ENCODE measurements at places on chromosomes 16 and 17.

DNA sequence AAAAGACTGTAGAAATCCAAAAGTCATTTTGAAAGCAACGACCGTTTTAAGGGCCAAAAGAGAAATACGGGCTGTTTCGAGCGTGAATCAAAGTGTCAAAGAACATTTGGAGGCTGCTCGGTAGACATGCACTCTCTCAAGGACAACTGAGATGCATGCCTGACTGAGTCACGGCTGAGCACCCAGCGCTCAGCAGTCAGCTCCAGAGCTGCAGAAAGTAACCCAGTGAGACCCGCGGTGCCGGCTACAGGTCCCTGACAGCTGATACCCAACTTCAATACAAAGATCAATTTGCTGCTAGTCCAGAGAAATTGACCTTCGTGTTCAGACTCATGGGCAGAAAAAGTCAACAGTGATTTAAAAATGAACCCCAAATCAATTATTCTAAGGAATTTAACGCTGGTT lies 214.9 kb downstream of the STX8 start:
- DNase-seq: no peak

DNA sequence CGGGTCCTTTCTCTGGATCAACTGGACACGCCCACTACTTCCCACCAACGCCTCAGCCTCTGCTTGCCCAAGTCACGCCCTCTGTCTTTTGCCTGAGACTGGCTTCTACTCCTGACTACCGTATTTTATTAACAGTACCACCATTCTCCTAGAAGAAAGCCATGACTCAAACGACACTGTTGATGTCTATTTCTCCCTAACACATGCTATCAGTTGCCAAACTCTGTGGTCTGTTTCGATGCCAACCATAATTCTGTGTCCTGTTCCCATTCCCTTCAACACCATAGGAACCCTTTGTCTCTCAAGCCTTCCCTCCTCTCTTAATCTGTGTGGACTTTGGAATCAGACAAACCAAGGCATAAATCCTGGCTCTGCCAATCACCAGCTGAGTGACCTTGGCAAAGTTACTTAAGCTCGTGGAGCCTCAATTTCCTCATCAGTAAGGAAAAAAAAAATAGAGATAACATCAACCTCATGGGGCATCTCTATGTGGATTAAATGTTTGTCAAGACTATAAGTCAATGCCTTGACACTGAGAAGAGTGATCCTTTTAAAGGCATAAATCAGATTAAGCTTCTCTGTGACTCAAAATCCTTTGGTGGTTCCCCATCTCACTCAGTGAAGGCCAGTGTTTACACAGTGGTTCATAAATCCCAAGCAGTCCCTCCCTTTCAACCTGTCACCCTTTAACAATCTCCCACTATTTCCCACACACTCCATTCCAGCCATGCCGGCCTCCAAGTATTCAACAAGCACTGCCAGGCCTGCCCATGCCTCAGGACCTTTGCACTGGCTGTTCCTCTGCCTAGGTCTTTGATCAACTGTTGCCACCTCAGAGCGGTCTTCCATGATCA lies 45.6 kb downstream of the ERN1 start:
- DNase-seq: no peak

DNA sequence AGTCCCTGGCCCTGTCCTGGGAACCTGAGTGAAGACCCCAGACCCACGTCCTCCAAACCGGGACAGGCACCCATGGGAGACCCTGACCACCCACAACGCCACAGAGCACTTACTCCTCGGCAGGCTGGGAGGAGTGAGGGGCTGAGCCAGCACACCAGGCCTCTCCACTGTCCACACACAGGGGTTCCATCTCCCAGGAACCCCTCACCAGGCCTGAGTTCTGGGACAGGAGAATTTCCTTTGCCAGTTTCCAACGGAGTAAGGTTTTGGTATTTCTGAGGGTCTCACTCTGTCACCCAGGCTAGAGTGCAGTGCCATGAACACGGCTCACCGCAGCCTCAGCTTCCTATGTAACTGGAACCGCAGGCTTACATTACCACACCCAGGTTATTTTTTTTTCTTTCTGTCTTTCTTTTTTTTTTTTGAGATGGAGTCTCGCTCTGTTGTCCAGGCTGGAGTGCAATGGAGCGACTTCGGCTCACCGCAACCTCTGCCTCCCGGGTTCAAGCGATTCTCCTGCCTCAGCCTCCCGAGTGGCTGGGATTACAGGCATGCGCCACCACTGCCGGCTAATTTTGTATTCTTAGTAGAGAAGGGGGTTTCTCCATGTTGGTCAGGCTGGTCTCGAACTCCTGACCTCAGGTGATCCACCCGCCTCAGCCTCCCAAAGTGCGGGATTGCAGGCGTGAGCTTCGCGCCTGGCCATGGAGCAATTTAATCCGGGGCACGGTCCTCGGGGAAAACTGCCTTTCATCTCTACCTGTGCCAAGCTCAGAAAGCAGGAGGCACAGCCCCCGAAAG lies 1.6 kb downstream of the PGAP6 start:
- no peak for DNase-seq

DNA sequence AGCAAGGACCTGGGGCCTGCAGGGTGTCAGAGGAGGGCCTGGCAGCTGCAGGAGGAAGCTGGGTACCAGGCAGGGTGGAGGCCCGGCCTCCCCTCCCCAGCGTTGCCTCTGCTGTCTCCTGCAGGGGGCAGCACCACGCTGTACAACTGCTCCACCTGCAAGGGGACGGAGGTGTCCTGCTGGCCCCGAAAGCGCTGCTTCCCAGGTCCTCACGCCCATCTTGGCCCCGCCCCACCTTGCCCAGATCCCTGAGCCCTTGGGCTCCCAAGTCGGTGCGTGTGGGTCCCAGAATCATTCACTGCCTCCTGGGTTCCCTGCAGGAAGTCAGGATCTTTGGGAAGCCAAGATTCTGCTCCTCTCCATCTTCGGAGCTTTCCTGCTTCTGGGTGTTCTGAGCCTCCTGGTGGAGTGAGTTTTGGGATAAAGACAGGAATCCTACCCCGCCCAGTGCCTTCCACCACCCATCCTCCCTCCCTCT lies 1.2 kb downstream of the TMEM95 start:
- DNase-seq: peak; percentile 76

- DNase-seq: no peak
Measured at GRCh38 chr17:2687074-2687418, 24.5 kb downstream of the CLUH start.

GRCh38 chr17:64692187-64692586 lies 30.1 kb upstream of the SMURF2 start:
- DNase-seq: no peak

DNA sequence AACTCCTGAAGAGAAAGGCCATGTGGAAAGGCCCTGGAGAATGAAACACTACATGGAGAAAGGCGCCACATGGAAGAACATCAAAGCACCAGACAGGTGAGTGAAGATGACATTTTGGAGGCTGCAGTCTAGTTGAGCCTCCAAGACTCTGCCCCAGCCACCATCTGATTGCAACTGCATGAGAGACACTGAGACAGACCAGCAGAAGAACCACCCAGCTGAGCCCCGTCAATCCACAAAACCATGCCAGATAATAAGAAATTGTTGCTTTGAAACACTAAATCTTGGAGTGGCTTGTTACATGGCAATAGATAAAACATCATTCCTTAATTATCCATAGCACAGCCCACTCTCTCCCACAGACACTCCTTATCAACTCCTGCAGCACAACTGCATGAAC lies 4.8 kb downstream of the GAS7 start:
- no peak for DNase-seq

DNA sequence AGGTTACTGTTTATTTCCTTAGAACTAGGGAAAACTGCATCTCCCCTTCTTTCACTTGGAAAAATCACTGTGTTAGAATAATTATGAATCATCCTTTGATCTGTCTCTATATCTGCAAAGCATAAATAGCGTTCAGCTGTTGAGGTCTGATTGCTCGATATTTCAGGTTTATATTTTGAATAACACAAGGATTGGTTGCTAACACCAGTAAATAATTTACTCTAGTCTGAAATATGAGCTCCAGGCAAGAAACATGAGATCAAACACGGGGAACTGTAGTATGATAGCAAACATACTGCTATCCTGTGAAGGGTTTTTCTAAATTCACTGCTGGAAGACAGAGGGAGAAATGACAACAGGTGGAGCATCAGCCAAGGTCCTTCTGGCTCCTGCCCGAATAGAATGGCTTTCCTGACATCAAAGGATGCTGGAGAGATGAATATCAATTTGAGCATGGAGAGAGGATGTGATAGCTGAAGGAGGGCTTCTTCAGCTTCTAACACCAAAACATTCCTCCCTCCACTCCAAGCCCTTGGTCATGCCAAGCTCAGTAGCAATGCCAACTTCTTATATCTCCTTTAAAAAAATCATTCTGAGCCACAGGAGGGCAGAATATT lies 450.3 kb downstream of the SHISA9 start:
- DNase-seq: no peak

DNA sequence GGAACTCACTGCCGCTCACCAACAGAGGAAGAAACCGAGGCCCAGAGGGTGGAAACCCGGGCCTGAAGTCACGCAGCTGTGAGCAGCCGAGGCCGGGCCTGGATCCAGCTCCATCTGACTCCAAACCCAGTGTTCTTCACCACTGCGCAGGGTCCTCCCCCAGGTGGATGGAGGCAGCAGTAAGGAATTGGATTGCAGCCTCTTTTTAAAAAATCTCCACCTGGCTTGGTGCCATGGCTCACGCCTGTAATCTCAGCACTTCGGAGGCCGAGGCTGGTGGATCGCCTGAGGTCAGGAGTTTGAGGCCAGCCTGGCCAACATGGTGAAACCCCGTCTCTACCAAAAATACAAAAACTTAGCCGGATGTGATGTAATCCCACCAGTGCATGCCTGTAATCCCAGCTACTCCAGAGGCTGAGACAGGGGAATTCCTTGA lies 177.2 kb downstream of the FOXL1 start:
- DNase-seq: no peak

- DNase-seq: no peak
Measured at GRCh38 chr16:12590963-12591362, 212.7 kb downstream of the CPPED1 start.

DNA sequence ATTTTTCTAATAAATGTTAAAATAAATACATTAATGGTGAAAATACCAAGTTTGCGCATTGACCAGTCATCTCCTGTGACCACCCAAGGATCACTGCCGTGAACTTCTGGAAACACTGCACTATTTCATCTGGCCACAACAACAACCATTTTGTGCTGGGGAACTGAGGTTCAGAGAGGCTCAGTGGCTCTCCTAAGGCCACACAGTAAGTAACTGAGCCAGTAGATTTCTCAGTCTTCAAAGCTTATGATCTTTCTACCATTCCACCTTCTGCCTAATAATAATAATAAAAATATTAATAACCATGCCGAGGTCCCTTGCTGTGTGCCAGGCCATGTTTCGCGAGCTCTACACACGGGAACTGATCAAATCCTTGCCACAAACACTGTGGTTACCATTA lies 182.0 kb downstream of the IRF8 start:
- no peak for DNase-seq

DNA sequence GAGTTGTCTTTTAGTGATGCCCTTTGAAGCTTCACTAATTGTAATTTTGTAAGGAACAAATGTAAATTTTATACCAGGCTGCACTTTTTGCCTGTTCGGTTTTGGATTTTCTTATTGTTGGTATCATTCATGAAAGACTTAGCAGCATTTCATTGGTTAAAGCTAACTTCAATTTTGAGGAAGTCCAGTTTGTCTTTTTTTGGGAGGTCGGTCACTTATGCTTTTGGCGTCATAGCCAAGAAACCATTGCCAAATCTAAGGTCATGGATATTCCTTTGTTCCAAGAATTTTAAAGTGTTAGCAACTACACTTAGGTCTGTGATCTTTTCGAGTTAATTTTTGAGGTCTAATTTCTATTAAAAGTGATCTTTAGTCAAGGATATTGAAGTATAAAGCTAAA lies 77.1 kb downstream of the PRKCA start:
- DNase-seq: no peak

DNA sequence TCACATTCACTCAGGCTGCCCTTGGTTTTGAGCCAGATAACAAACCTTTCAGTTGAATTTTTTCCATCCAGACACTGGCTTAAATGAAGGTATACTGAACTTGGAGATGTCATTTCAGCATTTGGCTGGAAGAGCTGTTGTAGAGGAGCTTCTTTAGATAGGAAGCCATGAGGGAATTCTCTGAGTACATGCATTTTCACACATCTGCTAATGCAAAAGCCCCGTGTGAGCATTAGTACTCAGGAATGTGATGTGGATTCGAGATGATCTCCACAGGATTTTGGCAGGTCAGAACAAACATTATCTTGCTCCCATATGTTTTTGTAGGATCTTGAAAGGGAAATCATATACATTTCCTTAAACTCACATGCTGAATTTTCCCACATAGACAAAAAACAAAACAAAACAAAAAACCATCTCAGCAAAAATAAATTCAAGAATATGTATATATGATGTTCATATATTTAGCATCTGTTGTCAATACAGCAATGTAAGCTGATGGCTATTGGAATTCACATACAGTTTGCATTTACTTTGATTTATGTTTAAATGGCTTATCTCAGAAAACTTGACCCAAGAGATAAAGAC lies 277.2 kb upstream of the TBX2 start:
- DNase-seq: no peak

DNA sequence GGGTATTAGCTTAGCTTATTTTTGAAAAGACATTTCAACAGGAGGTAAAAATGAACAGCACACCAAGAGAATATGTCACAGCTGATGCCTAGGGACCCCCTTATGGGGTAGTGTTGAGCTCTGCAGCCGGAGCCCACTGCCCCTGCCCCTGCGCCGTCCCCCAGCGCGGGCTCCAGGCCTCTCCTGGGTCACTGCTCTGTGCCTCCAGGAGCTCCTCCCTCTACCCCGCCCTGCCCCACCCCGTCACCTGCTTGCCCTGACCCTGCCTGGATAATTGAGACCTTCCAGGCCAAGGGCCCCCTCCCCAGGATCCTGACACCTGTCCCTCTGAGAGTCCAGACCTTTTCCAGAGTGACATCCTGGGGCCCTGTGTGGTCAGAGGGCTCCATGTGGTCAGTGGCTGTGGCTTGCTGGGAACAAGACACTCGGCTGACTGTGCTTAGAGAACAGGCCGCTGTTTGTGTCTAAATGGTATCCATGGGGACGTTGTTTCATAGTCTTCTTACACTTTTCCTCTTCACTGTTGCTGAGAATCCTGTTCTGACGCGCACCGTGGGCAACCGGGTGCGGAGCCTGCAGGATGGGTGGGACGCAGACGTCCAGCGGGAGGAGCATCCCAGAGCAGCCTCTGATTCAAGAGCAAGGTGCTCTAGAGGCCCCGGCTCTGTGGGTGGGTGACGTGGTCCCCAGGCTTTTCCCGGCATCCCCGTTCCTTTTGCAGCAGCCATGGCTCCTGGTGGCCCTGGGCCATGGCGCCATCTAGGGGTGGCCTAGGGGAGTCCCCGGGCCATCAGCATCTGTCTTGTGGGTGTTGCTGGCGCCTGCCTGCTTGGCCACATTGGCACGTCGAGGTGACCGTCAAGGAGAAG lies 20.0 kb upstream of the WFIKKN1 start:
- DNase-seq: no peak

DNA sequence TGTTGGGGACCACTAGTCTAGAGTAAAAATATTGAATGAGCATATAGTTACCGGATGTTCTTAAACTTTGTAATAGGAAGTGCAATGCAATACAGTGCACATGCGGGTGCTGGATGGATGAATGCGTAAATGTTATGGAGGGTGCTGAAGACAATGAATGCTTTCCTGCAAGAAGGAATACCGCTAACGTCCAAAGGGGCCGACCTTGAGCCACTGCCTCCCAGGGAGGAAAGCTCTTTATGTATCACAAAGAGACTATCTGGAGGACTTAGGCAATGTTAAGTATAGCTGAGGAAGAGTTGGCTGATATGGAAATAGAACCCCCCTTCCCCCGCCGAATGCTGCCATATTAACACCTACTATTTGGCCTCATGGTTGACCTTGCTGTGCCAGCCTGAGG lies 27.5 kb upstream of the SHCBP1 start:
- no peak for DNase-seq
